Subcutaneous preadipocyte (primary cell): ENCODE measurements at places on chromosomes 7 and 10. TPM values are rescaled to one million over a fixed set of nuclear protein-coding genes. Genes with fewer than 3 reads are reported as not detected.

Gene ADAM22
- total RNA-seq = 0.73 and 0.98 TPM in 2 replicates

Gene MEST
- total RNA-seq = 1.8 and 15.1 TPM in 2 replicates

Gene DRGX
- total RNA-seq = not detected in 2 replicates

Gene ZNF33A
- total RNA-seq = 6.1 and 7.0 TPM in 2 replicates

Gene SNCG
- total RNA-seq = 9.2 and 18.7 TPM in 2 replicates

Gene RBP3
- total RNA-seq = not detected in 2 replicates

Gene C7orf57
- not detected in 2 replicates for total RNA-seq
